ENCODE measurements at places on chromosomes 7 and 10.
A peak's percentile ranks its signal among the peaks of the same experiment; 100 is the strongest.

GRCh38 chr10:127157089-127157488 lies 39.3 kb downstream of the INSYN2A start:
- DNase-seq: no peak

GRCh38 chr10:121879476-121879875 lies 48.4 kb downstream of the ATE1 start:
- no peak for DNase-seq

GRCh38 chr7:36400606-36401005 lies 10.9 kb downstream of the ANLN start:
- no peak for DNase-seq

DNA sequence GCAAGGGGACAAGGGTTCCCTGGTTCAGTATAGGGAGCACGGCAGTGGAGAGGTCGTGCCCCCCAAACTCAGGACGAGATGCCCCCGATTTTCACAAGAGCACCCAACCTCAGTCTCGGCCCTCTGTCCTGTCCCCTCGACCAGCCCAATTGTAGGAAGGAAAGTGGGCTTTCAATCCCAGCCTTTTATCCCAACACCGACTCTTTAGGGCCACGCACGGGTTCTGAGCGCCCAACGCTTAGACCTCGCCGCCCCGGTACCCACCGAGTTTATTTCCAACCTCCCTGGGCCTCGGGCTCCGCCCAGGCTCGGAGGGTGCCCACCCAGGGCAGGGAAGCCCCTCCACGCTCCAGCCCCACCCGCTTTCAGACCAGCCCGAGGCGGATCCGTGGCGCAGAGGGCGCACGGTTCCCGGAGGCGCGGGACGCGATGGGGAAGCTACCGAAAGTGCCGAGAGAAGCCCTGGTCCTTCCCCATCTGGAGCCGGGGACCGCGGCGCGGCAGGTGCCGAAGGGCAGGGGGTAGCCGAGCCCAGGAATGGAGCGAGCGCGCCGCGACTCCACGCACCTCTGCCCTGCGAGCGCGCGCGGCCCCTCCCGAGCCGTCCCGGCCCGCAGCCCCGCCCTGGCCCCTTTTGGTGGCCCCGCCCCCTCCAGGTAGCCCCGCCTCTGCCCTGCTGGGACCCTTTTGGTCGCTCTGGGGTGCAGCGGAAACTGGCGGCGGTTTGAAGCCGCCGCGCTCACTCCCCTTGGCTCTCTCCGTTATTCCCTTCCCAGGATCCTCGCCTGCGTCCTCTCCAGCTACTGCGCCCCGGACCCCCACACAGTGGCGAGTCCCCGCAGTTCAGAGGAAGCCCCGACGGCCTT lies 20.4 kb downstream of the GRID2IP start:
- peak; percentile 72 for DNase-seq

DNA sequence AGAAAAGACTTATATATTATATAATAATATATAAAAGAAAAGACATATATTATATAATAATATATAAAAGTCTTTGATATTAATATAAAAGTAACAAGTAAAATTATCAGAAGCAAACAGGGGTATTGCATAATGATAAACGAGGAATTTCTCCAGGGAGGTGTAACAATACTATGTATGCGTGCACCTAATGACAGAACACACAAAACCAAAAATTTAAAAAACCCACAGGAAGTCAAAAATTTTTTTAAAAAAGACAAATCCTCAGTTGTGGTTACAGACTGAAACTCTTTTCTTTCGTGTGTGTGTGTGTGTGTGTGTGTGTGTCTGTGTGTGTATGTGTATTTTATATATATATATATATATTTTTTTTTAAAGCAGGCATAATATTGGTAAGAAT lies 279.2 kb upstream of the DPP6 start:
- DNase-seq: no peak

DNA sequence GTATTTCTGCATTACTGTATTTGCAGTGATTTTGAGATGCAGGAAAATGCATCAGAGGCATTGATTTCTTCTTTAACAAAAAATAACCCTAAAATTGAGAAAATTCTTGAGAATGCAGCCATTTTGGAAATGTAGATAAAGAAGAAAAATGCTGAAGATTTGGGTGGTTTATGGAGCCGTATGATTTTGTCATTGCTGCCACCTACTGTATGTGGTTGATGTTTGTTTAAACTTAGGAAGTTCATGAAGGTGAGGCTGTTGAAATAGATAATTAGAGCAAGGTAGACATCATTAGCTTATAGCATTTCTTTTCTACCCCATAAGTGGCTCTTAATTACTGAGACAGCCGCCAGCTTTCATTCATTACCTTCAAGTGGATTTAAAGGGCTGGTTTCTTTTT lies 92.1 kb upstream of the SAMD8 start:
- DNase-seq: no peak

DNA sequence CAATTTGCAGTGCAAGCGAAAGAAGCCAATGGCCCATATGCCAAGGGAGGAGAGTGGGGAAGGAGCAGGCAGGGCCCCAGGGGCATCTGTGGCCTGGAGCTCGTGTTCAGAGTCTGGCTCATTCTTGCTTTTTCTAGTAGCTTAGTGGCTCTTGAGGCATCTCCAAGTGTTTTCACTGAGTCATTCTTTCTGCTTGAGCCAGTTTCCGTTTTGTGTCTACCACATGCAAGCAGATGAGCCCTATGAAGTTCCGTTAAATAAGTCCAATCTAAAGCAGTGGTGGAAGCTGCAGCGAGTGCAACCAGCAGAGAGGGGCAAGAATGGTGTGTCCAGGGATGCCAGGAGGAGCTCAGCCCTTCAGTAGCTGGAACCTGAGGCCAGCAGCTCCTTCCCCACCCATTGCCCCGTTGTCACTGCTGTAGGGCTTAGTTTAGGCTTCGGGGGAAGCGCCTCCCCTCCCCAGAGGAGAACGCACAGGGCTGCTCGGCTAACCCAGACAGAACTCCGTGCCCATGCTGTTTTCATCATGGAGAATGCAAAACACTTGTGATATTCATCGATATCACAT lies 57.4 kb upstream of the EBF3 start:
- DNase-seq: no peak

GRCh38 chr7:24834128-24834798 lies 77.0 kb upstream of the GSDME start:
- DNase-seq: no peak

DNA sequence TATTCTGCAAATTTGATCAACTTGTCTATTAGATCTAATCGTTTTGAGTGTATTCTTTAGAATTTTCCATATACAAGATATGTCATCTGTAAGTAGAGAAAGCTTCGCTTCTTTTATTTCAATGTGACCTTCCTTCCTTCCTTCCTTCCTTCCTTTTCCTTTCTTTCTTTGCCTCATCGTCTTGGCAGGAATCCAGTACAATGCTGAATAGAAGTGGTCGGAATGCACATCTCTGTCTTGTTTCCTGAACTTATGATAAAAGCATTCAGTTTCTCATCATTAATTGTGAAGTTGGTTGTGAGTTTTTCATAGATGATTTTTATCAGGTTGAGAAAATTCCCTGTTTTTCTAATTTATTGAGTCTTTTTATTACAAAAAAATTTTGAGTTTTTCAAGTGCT lies 300.7 kb upstream of the ZNF32 start:
- DNase-seq: no peak
